ENCODE measurements at places on chromosomes 7 and 10.

DNA sequence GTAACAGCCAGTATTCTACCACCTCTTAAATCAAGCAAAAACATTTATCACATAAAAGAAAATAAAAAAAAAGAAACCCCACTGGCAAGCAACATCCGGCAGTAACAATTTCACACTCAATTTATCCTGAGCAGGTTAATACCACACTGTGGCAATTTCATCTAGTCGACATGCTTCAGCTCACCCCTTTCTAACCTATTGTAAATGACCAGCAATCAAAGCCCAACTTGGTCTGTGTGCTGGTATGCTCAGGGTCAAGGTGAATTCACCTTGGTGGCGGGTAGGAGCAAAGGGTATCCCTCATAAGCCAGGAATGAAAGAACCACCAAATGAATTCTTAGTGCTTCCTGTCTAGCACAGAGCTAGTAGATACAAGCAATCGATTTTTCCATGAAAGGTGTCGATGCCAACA, 109.1 kb upstream of the AFAP1L2 start:
- no peak for DNase-seq

- no peak for DNase-seq
These were observed 253.3 kb downstream of the PRPF18 start for GRCh38 chr10:13840036-13840435.

DNA sequence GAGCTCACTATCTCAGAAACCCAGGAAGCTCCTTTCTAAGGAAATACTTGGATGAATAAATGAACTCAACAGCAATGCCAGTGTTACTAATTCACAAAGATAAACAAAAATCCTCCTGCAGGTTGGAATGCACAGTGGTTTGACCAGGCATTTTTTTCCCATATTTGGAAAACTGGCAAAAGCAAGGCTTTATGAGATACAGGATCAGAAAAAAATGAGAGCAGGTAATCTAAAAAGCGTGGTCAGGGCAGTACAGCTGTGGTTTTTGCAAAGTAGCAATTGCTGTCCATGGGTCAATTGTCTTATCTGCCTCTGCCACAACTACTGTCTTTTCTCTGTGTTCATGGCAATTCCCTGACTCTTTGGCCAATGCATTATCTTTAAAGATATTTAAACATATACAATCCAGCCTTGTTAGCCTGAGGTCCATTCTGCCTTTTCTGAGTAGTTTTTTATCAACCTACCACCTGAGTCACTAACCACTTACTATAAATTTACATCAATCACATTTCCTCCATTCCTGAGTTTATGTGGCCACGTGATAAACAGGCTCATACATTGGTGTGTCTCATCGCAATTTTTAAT, 564.5 kb upstream of the IGFBP3 start:
- peak; percentile 39 for DNase-seq

GRCh38 chr7:55309040-55309991, 55.8 kb upstream of the LANCL2 start:
- DNase-seq = no peak

DNA sequence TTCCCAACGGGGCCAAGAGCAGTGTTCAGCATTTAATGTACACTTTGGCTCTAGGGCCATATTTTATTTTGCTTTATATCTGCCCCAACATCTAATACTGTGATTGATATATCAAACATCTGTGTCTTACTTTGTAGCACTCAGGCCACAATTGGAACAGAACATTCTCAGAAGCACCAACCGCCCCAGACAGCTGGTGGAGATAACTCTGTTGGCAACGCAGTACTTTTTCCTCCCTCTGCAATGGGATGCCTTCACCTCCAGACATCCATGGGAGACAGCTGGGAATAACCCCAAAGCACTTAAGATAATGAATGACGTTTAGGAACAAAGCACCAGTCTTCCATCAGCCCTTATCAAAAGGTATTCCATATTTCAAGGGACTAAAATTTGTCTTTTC, 57.4 kb downstream of the PIP4K2A start:
- DNase-seq = no peak

- no peak for DNase-seq
These were observed 15.2 kb downstream of the CACNA2D1 start for GRCh38 chr7:82428186-82428961.

- no peak for DNase-seq
These were observed 17.6 kb downstream of the BHLHA15 start for GRCh38 chr7:98228801-98229200.

- DNase-seq = no peak
These were observed 91.3 kb downstream of the OSBPL3 start for GRCh38 chr7:24888653-24889052.

- DNase-seq = no peak
These were observed 109.7 kb upstream of the NAMPT start for GRCh38 chr7:106394526-106394925.

DNA sequence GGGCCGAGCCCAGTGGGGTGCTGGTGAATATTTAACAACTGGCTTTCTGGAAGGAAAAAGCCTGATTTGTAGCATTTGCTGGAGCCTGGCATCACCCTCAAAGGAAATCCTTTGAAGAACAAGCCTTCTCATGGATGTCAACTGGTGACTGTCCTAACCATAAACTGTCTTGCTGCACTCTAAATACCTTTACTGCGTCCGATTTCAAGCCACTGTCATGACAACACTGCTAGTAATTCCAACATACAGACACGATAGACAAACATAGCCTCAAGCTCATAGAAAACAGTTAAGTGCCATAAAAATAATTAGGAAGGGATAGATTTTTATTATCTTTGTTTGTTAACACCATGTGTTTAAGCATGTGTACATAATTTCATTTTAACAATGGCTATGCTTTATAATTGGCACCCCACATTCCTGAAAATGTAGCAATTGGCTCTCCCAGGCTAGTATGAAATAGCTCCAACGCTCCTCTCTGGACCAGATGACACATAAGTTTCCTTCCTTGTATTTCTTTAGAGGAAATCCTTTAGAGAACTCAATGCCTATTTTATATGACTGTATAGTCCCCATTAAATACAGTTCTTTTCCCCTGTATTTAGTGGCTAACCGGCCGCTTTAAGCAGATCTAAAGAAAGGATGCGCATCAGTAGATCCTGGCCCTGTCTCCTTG, 273.4 kb downstream of the PRPF18 start:
- no peak for DNase-seq

- no peak for DNase-seq
These were observed 29.0 kb downstream of the ARHGAP22 start for GRCh38 chr10:48575901-48576300.

GRCh38 chr10:113928830-113929229, 74.4 kb downstream of the NHLRC2 start:
- no peak for DNase-seq
